ENCODE measurements at places on chromosomes 12 and 14.

- DNase-seq = no peak
Observed at GRCh38 chr14:72576258-72576657, 317.6 kb downstream of the DPF3 start.

DNA sequence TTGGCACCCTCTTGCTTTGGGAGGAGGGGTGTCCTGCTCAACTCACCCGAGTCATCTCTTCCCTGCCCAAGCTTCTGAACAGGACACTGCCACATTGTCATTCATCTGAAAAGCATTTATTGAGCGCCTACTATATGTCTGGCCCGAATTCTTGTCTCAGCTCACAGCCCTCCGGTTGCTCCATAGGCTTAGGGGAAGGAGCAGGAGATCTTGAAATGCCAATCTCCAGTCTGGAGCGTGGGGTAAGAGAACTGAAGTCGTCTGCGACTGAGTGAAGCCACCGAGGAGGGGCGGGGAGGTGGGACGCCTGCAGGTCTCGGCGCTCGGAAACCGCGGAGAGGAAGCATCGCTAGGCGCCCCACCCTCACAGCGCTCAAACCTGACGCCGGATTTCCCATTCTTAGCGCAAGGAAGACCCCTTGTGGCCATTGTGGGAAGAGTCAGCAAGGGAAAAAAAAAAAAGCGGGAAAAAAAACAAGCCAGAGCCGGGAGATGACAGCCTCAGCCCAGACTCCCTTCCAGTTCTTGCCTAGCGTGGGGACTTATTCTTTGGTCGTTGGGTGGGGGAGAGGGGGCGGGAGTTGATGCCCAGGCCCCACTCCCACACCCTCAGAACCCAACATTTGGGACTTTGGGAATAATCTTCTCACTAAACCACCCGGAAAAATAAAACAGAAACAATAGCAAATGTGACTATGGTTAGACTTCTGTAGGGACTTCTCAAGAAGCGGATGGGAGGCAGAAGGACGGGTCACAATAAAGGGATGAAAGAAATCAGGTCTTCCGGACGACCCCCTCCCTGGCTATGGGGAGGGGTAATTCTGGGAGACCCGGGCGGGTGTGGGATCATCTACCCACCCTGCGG is 28.2 kb upstream of the SMUG1 start:
- DNase-seq = peak; percentile 43

DNA sequence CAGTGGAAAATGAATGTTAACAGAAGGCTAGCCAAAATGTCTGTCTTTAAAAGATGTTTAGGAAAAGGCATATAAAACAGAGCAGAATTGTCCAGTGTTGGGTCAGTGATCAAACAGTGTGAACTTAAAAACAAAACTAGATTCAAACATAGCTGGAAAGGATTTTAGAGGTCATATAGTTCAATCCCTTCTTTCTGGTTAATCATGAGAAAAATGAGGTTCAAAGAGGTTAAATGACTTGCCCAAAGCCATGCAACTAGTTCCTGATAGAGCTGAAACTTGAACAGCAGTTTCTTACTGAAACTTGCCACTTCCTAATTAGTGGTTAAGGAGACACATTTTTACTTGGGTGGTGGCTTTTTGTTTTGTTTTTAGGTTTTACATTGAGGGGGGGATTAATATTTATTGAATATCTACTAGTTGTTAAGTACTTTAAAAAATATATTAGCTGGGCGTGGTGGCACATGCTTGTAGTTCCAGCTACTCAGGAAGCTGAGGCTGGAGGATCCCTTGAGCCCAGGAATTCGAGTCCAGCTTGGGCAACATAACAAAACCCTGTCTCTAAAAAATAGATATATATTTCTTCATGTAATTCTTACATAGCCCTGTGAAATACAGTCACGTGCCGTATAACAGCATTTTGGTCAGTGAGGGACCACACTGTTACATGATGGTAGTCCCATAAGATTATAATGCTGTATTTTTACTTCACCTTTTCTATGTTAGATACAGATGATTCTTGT is 20.4 kb downstream of the ACVR1B start:
- no peak for DNase-seq

- DNase-seq = no peak
Observed at GRCh38 chr14:79318371-79318770, 892.9 kb downstream of the DIO2 start.

DNA sequence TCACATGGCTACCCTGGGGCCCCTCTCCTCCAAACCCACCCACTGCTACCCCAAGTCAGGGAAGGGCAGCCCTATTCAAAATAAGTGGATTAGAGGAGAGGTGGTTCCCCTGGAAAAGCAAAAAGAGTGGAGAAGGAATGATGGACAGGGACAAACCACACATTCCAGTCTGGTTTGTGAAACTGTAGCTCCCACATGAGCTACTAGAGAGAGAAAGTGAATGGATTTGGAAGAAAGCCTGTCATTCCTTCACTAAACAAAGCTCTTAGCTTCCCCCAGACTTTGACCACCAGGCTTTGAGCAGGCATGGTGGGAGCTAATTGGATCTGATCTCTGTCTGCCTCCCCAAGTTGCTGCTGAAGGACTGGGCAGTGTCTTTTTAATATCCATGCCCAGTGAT is 28.0 kb downstream of the CCDC63 start:
- DNase-seq = no peak

- DNase-seq = no peak
Observed at GRCh38 chr14:55780156-55780946, 200.3 kb downstream of the KTN1 start.

DNA sequence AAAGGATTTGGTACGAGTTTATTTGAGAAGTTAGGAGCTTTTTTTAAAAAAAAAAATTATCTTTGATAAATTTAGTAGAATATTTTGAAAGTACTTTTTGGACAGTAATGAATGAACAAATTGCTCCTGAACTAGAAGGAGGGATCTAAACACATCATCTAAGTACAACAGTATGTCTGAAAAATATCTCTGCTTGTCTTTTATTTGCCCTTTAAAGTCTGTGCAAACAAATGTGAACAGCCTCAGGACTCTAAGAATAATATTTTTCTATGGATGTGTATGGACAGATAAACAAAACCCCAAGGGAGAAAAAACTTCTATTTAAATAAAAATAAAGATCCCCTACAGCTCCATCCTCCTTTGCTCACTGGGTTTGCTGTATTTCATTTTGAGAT is 19.5 kb downstream of the FBXL14 start:
- DNase-seq = no peak

- DNase-seq = no peak
Observed at GRCh38 chr12:12016284-12017100, 54.2 kb upstream of the BCL2L14 start.

- DNase-seq = no peak
Observed at GRCh38 chr12:46908936-46909635, 83.3 kb upstream of the SLC38A4 start.

- no peak for DNase-seq
Observed at GRCh38 chr12:93784339-93785086, 107.3 kb downstream of the CRADD start.

DNA sequence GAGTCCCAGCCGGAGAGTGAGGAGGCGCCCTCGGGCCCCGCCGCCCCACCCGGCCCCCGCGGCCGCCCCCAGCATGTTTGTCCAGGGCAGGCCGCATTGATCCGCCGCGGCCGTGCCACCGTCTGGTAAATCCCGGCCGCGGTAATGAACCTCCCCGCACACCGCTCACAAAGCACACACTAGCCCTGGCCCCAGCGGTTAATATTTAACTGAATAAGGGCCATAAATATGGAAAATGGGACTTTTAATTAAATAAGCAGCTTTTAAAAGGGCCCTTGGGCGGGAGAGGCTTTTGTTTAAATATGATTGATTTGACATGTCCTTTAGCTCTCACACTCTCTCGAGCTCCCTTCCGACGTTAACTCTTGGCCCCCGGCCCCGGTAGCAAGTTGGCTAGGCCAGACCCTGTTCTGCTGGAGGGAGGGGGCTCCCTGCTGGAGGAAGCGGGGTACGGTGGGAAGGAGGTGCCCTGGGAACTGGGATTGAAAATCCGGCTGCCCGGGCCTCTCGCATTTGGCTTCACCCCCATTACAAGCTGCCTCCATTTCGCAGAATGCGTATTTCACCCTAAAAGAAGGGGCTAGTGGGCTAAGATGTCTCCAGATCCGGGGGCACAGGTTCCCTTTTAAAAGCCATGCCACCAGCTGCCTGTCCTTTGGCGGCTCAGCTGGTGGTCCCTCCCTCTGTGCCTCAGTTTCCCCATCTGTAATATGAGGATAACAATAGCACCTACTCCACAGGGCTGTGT is 199.8 kb downstream of the RBM19 start:
- DNase-seq = no peak

GRCh38 chr14:49754570-49755097 is 13.3 kb upstream of the KLHDC2 start:
- DNase-seq = no peak

- no peak for DNase-seq
Observed at GRCh38 chr14:70188659-70189455, at the start of gene SLC8A3. Gene SLC8A3 (minus strand): TSS chr14:70188951. CDS start chr14:70168422, 20,529 bp downstream.

- DNase-seq = no peak
Observed at GRCh38 chr14:24857277-24857676, 192.7 kb downstream of the STXBP6 start.

- DNase-seq = no peak
Observed at GRCh38 chr12:65603438-65604351, 220.6 kb upstream of the HMGA2 start.

GRCh38 chr12:120688527-120689071 is 1.6 kb downstream of the MLEC start:
- no peak for DNase-seq

GRCh38 chr12:102372087-102372486 is 108.3 kb downstream of the IGF1 start:
- no peak for DNase-seq

DNA sequence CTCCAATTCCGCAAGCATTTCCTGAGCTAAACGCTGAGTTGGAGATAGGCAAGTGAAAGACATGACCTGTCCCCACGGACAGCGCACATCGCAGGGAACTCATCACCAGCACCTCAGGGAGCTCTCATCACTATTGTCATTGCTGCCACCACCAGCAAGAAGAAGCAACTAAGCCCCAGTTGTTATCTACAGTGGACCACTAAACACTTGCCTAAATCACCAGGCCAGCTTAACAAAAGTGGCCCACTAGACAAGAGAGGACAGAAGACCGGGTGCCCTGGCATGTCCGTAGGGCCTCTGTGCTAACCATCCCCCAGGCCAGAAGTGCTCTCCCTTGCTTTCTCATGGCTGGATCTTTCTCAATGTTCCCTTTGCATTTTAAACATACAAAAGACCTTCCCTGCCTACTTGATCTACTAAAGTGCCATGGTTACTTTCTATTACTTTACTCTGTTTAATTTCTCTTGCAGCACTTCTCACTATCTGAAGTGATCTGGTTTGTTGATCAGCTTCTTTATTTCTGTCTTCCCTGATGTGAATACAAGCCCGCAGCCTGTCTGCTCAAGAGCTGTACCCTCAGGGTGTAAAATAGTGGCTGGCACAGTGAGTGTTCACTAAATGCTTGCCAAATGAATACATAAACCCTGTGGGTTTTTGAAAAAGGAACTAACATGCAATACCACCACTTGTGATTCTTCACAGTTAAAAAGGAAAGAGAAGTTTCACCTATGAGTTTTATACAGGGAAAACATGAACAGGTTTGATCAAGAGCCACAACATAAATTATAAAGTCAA is 60.9 kb upstream of the RFLNA start:
- no peak for DNase-seq

GRCh38 chr12:57135527-57136326 is 7.4 kb downstream of the LRP1 start:
- DNase-seq = no peak

- DNase-seq = no peak
Observed at GRCh38 chr12:115213538-115214016, 529.6 kb upstream of the TBX3 start.

GRCh38 chr12:91057368-91058165 is at the start of gene KERA:
Gene KERA (minus strand): TSS chr12:91058024. CDS start chr12:91056281, 1,743 bp downstream.
- DNase-seq = no peak

GRCh38 chr14:76827696-76828296 is 1.6 kb downstream of the LRRC74A start:
- no peak for DNase-seq

DNA sequence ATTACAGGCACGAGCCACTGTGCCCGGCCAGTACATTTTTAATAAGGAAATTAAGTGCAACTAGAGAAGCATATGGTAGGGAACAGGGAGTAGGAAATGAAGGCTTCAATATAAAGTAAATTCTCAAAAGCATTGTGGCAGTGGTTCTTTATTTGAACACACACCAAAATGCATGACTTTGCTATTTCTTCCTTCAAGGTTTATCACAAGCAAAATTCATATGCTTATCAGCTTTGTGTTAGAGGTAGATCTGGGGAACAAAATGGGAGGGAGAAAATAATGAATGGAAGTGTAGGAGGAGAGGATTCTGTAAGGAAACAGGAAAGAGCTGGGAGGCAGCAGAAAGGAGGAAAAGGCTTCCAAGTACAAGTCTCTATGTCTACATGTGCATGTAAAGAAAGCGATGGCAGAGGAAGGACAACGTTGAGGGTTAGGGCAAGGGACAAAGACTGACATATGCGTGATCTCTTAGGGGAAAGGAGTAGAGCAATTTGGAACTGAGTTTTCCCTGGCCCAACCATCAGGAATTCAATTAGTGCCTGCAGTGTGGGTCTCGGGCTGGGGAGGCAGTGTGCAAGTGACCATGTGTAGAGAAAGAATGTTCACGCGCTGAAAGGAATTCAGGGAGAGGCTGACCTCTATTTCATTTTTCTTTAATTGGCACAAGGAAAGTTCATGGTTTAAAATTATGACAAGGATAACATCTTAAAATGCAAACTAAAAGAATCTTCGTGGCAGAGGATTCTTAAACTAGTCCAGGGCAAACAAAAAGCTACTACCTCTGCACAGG is 22.9 kb upstream of the RASSF8 start:
- no peak for DNase-seq

DNA sequence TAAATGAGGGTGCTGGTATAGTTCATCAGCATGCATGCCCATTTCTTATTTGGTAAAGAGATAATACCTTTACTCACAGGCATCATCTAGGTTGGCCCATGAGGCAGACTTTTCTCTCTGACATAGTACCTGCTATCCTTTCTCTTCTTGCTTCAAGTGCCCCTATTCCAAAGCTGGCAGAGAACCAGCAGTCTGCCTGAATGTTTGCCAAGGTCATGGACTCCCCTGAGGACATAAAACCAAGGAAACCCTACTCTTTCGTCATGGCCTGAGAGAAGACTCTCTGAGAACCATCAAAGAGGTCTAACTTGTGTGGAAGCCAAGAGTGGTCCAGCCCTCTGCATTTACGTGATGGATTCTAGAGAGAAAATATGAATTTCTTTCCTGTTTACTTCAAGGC is 11.9 kb downstream of the PPP1R36 start:
- no peak for DNase-seq

- no peak for DNase-seq
Observed at GRCh38 chr12:105466231-105466900, 135.9 kb downstream of the C12orf75 start.

DNA sequence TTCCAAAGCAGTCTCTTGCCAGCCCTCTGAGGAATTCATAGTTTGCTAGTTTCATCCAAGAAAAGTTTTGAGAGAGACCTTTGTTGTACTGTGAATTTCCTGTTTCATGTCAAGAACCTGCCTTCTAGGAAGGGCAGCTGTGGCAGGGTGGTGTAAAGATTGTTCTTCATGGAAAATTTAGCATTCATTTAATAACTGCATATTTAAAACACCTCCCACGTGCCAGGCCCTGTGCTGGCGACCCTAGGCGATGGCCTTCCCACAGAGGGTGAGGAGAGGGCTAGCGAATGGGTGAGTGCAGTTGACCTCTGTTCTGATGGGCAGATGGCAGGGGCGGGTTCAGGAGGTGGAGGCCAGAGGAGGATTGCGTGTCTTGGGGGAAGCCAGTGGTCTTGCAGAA is 43.2 kb downstream of the MLXIP start:
- DNase-seq = no peak
